Kidney (tissue), 22 donors: ENCODE measurements at places on chromosomes 12 and 14. TPM values are rescaled to one million over a fixed set of nuclear protein-coding genes. Genes with fewer than 3 reads are reported as not detected.

DNA sequence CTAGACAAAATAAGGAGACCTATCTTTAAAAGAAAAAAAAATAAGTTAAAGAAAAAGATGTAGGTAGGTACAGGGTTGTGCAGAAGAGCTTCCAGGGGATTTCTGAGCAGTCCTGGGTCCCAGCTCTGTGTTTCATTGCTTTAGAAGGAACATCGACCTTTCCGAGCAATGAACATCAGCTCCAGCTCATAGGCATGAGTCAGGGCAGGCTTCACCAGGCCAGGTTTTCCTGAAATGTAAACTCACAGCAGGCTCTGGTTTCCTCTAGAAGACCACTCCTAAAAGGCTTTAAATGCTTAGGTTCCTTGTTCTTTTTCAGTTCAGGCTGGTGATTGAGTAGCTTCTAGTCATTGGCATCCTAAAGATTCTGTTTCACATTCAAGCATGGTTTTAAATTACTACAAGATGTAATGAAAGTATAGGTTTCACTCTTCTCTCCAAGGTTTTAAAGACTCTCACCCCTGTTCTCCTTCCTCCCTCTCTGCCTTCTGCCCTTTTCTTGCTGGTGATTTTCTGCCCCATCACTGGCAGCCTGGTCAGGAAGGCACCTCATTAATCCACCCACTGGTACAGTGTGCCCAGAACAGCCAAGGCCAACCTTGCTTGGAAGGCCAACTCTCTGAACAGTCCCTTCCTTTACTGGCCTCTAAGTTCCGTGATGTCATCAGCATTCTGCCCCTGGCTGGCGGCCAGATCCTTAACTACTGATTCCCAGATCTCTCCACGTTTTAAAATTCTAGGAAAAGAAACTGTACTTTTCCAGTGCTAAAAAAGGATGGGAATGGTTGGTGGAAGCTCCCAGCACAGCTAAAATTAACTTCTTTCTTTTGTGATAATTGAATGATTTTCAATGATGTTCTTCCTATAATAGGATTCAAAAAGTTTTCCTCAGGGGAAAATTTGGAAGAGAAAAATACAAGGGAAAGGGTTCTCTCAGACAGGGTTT, 109.4 kb upstream of the HIF1A start:
- DNase-seq, result peak; percentile 74

DNA sequence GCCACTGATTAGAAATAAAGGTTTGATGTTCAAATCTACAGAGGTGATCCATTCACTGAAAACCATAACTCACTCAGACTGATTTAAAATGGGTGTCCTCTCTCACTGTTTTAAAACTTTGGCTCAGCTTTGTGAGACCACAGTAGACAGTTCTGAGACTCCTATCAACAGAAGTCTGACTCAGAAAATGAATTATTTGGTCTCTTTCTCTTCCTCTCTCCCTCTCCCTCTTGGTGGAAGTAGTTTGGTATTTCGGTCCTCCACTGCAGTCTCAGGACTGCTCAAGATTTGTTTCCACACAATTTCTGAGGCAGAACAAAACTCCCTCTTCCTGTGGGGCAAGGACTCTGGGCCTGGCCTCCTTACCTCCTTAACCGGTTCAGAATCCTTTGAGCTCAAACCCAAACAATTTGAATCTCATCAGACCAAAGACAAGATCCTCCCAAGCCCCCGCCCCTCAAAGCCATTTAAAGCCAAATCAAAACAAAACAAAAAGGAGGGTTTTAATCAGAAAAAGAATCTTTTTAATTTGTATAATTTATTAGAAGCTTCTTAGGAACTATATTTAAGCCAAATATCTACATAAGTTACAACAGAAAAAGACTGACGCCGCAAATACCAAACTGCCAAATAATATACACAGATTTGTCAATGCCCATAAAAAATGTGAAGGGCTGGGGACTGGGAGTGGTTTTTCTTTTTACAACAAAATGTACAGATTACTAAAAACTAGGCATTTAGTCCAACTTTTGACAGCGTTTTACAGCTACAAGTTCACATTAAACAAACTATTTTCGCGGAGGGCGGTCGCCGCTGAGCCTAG, 3.9 kb downstream of the NKX2-1 start:
- peak; percentile 31 for DNase-seq

DNA sequence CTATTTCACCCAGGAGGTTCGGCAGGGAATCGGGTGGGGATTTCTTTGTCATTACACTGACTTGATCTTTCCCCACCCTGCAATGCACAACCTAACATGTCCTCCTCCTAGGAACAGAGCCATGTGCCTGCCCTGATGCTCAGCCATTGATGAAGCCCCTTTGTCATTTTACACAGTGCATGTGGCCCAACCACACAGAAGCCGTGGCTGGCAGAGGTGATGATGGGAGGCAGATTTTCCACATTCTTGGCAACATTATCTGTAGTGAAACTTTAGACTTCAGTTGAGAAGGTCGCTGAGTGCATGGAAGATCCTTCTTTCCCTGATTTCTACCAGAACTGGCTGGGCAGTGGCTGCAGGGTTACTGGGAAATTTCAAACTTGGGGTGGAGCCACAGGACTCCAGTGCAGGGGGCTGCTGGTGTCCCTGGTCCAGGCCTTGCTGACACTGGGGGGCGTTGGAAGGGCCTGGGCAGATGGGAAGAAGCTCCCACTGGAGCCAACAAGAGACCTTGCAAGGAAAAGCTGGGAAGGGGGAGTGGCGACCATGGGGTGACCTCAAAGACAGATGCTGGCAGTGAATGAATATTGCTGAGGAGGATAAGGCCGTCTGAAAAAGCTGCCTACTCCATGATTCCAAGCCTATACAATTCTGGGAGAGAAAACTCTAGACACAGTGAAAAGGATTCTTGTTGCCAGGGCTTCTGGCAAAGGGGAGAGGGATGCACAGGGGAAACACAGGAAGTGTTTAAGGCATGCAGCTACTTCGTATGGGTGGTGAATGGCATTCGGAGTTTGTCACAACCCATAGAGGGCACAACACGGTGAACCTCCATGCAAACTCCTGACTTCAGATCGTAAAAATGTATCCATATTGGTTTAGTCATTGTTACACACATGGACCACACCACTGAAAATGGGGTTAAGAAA, 41.8 kb upstream of the P2RX7 start:
- DNase-seq, result peak; percentile 36

DNA sequence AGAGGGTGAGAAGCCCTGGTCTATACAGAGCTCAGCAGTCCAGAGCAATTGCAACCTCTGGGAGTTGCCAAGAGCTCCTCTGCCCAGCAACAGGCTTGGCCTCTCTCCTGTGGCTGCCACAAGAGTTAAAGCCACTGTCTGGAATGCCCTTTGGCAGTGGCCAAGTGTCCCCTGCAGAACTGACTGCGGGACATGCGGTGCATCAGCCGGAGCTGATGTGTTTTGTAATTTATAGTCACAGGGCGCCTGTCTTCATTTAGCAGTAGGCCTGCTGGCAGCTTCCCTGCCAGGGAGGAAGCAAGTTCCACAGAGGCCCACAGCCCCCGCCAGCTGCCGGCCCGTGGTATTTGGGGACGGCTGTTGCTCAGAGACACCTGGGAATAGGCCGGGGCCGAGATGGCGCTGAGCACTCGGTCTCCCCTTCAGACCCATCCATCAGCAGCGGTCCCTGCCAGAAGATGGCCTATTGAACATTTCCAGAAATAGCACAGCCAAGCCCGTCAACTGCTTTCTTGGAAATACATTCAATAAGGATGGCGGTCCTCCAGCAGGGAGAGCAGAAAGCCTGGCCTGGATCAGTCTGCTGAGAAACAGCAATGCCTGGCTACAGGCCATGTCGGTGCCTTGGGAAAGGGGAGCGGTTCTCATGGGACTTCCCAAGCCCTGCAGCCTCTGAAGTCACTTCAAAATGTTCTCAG, 217.4 kb downstream of the CRADD start:
- DNase-seq, result peak; percentile 89

The TAS2R9 gene
- not detected for polyA plus RNA-seq

DNA sequence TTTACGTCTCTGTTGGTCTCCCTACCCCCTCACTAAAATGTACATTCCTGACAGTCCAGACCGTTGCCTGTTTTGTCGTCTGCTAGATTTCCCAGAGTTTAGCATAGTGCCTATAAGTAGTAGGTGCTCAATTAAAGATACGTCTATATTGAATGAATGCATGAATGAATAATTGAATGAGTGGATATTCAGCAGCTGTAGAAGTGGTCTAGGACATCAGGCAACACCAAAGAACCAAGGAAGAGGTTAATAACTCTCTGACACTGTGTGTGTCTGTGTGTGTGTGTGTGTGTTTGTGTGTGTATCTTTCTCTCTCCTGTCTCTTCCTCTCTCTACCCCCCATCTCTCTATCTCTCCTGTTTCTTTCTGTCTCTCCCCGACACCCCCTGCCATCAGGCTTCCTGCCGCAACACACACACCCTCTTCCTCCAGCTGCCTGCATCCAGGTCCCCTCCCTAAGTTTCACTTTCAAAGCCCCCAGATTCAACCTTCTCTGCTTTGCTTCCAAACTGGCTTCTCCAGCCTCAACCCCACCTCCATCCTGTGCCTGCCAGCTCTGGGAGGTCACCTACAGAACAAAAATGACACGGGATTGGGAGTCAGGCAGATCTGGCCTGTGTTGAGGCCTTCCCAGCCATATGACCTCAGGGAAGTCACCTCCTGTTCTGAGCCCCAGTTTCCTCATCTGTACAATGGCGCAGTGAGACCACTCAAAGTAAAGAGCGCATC, 119.9 kb upstream of the NCOR2 start:
- DNase-seq, result no peak
